ENCODE measurements at places on chromosomes 2 and 18. TPM values are rescaled to one million over a fixed set of nuclear protein-coding genes. Genes with fewer than 3 reads are reported as not detected.

The CFAP65 gene
- not detected for total RNA-seq

The ERICH2 gene
- total RNA-seq, result 4.7 TPM

The FAM161A gene
- 0.90 TPM for total RNA-seq

The OR6B2 gene
- not detected for total RNA-seq

The SERPINB12 gene
- total RNA-seq, result 1.4 TPM

The GCG gene
- not detected for total RNA-seq

The ACTG2 gene
- total RNA-seq, result not detected

The AQP12A gene
- total RNA-seq, result not detected

The HOXD13 gene
- total RNA-seq, result not detected

The C1GALT1C1L gene
- total RNA-seq, result not detected

The GATA6 gene
- 2.9 TPM for total RNA-seq
